K562 (cell line): ENCODE measurements at places on chromosomes 5 and 9.

- DNase-seq = no peak
Measured at GRCh38 chr9:5582835-5583195, 46.1 kb upstream of the RIC1 start.

GRCh38 chr9:98515506-98516204 lies 193.1 kb downstream of the GABBR2 start:
- DNase-seq = no peak

DNA sequence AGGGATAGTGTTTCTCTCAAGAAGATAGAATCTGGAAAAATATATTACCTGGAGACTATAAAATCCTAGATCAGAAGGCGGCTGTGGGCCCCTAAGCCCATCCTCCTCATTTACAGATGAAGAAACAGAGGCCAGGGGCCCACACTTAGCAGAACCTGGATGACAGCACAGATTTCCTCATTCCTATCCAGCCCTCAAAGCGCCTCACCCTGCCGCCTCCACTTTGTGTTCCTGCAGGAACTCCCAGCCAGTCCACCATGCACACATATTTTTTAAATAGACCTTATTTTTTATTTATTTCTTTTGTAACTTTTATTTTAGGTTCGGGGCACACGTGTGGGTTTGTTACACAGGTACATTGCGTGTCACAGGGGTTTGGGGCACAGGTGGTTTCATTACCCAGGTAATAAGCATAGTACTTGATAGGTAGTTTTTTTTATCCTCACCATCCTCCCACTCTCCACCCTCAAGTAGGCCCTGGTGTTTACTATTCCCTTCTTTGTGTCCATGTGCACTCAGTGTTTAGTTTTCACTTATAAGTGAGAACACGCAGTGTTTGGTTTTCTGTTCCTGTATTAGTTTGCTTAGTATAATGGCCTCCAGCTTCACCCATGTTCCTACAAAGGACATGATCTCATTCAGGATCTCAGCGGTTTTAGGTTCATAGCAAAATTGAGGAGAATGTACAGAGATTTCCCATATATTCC lies 85.5 kb upstream of the MAP1B start:
- DNase-seq = no peak

DNA sequence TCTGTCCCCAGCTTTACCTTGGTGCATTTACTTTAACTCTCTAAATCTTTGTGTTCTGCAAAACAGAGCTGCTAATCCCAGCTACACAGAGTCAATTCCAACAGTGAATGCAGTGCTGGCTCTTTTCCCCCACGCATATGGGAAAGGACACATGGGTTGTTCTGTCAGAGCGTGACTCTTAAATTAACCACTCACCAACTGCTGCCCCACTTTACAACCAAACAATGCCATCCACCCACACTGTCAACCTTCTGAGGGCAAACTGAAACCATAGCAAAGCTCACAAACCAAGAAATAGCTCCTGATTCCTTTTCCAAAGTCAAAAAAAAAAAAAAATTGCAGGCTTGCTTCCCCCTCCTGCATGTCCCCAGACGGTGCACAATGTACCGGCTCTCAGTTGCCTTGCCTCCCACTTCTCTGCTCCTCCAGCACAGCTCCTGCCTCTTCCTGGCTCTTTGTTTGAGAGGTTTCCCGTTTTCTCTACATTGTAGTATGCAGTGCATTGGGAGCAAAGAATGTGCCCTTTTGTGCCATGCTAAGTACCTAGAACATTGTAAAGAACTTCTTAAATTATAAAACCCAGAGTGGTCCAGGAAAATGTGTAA lies 151.5 kb upstream of the DAPK1 start:
- no peak for DNase-seq

GRCh38 chr5:109062664-109063063 lies 315.0 kb downstream of the FER start:
- no peak for DNase-seq

DNA sequence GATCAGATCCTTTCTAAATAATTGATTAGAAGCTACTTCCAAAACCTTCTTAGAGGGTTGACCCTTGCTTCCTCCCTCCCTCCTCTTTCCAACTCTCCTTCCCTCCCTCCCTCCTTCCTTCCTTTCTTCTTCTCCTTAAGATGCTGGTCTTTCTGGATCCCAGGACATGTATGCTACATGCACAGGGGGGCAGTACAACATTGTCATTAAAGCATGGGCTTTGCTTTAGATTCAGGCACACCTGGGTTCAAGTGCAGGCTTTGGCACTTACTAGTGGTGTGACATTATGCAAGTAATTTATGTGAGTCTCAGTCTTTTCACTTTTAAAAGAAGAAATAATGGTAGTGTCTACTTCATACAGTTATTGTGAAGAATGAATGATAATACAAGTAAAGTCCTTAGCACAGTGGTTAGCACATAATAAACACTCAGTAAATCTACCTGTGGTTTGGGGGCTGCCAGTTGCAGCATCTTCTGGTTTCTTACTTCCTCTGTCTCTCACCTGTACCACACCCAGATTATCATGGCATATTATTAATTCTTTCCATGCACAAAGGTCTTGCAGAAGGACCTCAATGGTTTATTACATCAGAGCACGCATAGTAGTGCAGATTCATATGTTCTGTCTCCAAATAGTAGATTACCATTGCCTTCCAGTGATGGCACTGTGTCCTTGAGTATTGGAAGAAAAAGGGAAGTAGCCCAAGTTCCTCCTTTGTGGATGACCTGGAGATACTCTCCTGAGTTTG lies 154.1 kb downstream of the ARHGAP26 start:
- DNase-seq = no peak

DNA sequence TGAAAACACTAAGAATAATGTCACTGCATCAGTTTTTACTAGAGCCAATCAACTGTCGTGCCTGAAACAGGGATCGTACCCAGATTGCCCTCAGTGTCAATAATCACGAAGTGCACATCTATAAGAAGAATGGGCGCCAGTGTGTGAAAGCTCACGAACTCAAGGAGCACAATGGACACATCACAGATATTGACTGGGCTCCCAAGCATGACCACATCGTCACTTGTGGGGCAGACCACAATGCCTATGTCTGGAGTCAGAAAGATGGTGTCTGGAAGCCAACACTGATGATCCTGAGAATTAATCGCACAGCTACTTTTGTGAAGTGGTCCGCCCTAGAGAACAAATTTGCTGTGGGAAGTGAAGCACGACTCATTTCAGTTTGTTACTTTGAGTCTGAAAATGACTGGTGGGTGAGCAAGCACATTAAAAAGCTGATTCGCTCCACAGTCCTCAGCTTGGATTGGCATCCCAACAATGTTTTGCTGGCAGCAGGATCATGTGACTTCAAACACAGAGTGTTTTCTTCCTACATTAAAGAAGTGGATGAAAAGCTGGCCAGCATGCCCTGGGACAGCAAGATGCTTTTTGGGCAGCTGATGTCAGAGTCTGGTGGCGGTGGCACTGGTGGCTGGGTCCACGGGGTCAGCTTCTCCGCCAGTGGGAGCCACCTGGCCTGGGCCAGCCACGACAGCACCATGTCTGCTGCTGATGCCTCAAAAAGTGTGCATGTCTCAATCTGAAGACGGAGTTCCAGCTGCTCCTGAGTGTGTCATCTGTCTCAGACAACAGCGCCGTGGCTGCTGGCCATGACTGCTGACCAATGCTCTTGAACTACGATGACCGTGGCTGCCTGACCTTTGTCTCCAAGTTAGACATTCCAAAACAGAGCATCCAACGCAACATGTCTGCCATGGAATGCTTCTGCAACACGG lies 32.2 kb downstream of the NSA2 start:
- no peak for DNase-seq

- DNase-seq = no peak
Measured at GRCh38 chr5:68641211-68641610, 425.7 kb downstream of the PIK3R1 start.

DNA sequence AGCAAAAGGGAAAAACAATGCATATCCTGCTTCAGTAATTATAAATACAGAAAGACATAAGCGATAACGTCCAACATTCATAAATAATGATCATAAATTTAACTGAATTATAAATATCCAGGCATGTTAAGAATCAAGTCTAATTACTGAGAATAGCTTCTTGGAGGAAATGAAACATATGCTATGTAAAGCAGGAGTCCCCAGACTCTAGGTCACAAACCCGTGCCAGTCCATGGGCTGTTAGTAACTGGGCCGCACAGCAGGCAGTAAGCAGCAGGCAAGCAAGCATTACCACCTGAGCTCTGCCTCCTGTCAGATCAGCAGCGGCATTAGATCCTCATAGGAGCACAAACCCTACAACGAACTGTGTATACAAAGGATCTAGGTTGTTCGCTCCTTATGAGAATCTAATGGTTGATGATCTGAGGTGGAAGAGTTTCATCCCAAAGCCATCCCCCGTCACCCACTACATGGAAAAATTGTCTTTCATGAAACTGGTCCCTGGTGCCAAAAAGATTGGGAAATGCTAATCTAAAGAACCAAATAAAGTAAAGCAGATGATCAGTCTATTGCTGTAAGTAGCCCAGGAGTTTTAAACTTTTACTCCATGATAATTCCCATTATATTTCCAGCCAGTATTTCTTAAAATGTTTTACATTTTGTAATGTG lies 50.4 kb downstream of the CERT1 start:
- no peak for DNase-seq

DNA sequence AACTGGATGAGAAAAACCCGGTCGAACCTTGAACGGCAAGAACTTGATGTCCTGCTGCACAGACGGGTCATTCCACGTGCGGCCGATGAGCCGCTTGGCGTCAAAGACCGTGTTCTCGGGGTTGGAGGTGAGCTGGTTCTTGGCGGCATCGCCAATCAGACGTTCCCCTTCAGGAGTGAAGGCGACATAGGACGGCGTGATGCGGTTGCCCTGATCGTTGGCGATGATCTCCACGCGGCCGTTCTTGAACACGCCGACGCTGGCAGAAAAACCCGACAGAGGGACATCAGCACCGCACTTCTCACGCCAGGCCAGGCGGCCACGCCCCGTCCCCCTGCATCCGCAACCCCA lies 519 bp downstream of the HSPA5 start:
- peak; percentile 70 for DNase-seq

- no peak for DNase-seq
Measured at GRCh38 chr5:52920929-52921328, 68.2 kb upstream of the ITGA2 start.

- DNase-seq = no peak
Measured at GRCh38 chr5:178363501-178364325, 131.1 kb upstream of the PHYKPL start.
